ENCODE measurements at places on chromosomes 12 and 14.

DNA sequence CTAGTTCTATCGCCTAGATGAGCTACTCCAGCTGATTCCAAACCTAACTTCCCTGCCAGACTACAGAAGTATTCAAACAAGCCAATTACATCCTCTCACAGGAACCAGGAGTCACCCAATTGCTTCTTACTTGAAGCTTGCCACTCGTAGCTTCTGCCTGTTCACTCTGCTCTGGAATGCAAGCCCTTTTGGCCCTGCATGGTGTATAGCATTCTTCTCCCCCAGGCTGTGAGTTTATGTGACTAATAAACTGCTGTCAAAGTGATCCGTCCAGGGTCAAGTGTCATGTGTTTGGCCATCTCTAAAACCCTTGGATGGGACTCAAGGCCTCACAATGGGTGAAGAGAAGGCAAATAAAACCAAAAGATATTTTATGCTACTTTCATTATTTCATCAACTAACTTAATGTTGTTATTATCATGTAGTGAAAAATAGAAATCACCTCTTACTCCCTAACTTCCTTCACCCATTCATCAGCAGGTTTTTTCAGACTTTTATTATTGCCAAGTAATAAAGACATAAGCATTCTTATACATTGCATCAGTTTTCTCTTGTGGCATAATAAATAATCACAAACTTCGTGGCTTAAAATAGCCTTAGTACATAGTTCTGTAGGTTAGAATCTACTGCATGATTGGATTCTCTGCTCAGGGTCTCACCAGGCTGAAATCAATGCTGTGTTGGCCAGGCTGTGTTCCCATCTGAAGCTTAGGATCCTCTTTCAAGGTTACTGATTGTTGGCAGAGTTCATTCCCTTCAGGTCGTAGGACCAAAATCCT is 1981.7 kb upstream of the FLRT2 start:
- no peak for DNase-seq

GRCh38 chr12:13942826-13943225 is 38.6 kb downstream of the GRIN2B start:
- no peak for DNase-seq

- DNase-seq = no peak
Observed at GRCh38 chr14:75543786-75544185, 21.5 kb downstream of the BATF start.

DNA sequence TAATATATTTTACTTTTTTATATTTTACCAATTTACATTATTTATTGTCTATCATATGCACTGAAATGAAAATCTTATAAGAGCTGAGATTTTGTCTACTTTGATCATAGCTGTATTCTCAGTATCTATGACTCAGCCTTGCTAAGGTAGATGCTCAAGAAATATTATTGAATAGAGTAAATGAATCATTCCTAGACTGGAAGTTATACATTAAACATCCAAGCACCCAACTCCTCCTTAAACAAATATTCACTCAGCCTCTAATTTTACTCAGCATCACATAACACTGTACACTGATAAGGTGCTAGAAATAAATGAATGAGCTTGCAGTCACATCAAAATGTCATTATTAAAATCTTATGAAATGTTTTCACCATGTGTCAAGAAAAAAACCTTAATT is 1424.9 kb downstream of the LRFN5 start:
- DNase-seq = no peak

DNA sequence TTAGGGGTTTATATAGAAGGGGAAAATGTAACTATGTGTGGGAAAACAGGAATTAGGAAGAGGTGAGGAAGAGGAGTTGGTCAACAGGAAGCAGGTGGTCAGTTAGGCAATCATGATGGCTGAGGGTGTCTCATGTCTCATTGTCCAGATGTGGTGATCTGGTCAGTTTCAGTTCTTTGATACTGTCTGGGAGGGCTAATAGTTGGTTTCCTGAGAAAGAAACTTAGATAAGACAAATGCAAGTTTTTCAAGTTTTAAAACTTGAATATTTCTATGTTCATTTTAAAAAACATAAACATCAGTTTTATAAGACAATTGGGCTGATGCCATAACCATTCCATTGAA is 1121.8 kb upstream of the USP15 start:
- no peak for DNase-seq

Data from activated CD4-positive, alpha-beta T cell treated with anti-CD3 and anti-CD28 coated beads, Interleukin-2, Interleukin-6, amounts not matched to agents 100 ng/mL and 50 ng/mL, durations not matched to agents 16 hours and 8 hours (primary cell).